Lower lobe of right lung (tissue), 2 donors: ENCODE measurements at places on chromosomes 12 and 14.

DNA sequence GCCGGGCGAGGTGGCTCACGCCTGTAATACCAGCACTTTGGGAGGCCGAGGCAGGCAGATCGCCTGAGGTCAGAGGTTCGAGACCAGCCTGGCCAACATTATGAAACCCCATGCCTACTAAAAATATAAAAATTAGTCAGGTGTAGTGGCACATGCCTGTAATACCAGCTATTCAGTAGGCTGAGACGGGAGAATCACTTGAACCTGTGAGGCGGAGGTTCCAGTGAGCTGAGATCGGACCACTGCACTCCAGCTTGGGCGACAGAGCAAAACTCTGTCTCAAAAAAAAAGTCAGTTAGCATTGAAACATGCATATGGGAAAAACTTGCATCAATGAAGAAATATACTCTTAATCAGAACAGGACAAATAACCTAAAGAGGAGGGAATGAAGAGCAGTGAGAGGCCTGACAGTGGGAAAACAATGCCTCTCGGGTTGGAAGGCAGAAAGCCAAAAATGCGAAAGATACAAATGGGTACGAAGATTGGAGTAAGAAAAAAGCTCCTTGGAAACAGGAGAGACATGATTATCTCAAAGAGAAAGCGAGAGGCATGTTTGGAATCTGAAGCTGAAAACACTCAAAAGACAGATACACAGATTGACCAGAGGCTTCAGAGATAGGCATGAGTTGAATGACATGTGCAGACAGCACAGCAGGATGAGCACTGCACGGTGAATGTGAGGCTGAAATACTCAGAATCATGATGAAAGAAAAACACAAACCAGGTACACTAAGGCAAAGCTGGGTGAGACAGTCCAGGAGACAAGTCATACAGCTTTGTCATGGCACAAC is 30.6 kb downstream of the RESF1 start:
- H3K4me3 ChIP-seq, result no peak overlapping the region
- no peaks in the 10 kb centered on the region for H3K4me1 ChIP-seq
- peaks cover 43% of the 10 kb centered on the region for H3K36me3 ChIP-seq
- DNase-seq, result no peak
- no peak overlapping the region for H3K27ac ChIP-seq
- H3K27me3 ChIP-seq, result no peaks in the 10 kb centered on the region

- no peak overlapping the region for H3K27ac ChIP-seq
- no peaks in the 10 kb centered on the region for H3K36me3 ChIP-seq
- H3K4me1 ChIP-seq, result no peaks in the 10 kb centered on the region
Observed at GRCh38 chr12:99766408-99766807, 118.9 kb downstream of the GARIN6 start.

- peak overlapping the region; percentile 39 for H3K4me3 ChIP-seq
- peaks cover under 1% of the 10 kb centered on the region for H3K36me3 ChIP-seq
- DNase-seq, result peak; percentile 88
- H3K27me3 ChIP-seq, result no peaks in the 10 kb centered on the region
- peak overlapping the region; percentile 34 for H3K27ac ChIP-seq
Observed at GRCh38 chr12:56631790-56632700, 1.9 kb upstream of the BAZ2A start.

- no peak overlapping the region for H3K4me3 ChIP-seq
- H3K27ac ChIP-seq, result no peak overlapping the region
- no peak for DNase-seq
- no peaks in the 10 kb centered on the region for H3K27me3 ChIP-seq
Observed at GRCh38 chr12:9701380-9702154, 31.3 kb downstream of the CLECL1 start.

DNA sequence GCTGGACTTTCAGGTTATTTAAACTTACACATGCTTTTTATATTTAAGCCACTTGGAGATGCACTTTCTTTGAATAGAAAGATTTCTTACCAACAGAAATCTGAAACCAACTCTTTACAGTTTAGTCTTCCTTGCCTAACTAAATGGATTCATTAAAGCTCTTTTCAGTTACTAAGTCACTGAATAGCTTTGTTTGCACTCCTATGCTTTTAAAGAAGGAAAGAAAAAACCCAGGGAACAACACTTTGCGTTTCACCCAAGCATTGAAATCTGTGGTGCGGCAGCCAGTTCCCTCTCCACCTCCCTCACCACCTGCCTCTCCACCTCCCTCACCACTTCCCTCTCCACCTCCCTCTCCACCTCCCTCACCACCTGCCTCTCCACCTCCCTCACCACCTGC is 70.3 kb downstream of the RIMBP2 start:
- no peak overlapping the region for H3K27ac ChIP-seq
- H3K4me1 ChIP-seq, result no peaks in the 10 kb centered on the region
- no peak for DNase-seq
- H3K36me3 ChIP-seq, result no peaks in the 10 kb centered on the region
- H3K4me3 ChIP-seq, result no peak overlapping the region
